ENCODE measurements at places on chromosomes 11 and 22.

DNA sequence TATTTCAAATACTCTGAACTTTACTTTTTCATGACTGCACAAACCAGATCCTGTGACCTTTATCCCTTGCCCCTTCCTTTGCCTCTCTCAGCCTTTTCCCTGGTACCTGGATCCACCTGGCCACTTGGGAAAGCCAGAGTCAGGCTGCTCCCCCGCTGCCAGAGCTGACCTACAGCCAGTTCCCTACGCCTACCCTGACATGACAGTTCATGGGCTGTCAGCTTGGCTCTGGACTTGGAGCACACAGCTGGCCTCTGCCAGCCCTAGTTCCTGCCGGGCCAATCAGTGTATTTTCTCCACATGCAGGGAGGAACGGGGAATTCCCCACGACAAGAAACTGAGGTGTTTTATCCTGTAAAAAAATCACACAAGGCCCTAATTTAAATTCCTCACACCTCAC is 382.6 kb downstream of the INSC start:
- no peak for DNase-seq

DNA sequence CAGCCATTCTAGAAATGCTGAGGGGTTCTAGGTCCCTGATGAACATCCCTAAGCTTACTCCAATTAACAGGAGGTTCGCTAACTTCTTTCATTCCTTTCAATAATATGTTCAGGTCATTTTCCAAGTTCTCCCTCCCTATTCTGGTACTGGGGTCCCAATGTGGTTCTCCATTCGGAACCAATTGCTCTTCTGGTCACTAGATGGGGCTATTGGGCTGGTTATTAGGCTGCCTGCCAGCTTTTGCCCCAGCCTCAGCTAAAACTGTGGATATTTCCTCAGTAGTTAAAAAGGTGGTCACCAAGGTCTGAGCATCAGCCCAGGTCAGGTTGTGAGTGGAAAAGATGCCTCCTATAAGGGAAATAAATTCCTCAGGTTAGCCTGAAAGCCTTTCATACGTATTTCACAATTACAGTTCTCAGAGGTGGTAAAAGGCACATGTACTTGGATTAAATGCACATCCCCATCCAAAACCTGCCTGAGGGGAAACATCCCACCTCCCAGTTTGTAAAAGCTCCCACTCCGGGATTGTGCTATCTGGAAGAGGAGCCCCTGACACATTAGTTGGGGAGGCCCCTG is 161.1 kb upstream of the CCDC179 start:
- DNase-seq, result no peak

- DNase-seq, result no peak
These were observed 30.7 kb downstream of the PRR5L start for GRCh38 chr11:36326524-36327419.

GRCh38 chr11:112718483-112718882 is 242.7 kb upstream of the NCAM1 start:
- DNase-seq, result no peak

GRCh38 chr11:13944016-13944415 is 18.5 kb upstream of the SPON1 start:
- DNase-seq, result no peak

- no peak for DNase-seq
These were observed 503.2 kb downstream of the MN1 start for GRCh38 chr22:27298332-27298731.

DNA sequence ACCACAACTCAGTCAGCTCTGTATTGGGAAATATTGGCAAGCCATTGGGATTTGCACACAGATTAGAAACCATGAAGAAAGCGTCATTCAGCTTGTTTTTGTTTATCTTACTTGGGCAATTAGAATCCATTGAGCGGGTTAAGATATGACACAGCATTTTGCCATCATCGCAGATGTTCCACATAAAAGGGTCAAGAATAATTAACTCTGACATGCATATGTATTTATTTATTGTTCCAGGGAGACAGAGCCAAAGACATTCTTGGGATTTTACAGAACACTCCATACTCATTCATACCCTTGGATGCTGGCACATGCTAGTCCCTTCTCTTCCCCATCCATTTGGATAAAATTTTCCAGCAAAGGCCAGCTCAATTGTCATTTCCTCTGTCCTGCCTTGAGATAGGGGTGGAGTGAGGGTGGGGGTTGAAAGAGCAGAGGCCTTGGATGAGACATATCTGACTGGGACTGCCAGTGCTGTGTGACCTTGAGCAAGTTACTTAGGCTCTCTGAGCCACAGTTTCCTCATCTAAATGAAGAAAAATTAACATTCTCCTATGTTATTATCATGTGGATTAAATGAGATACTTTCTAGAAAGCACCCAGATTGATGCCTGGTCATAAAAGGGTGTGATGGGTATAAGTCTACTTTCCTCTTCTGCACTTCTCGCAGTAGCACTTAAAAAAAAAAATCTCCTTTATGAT is 179.7 kb downstream of the RRAS2 start:
- no peak for DNase-seq

- no peak for DNase-seq
These were observed 2.4 kb downstream of the RRP8 start for GRCh38 chr11:6601041-6601461.

DNA sequence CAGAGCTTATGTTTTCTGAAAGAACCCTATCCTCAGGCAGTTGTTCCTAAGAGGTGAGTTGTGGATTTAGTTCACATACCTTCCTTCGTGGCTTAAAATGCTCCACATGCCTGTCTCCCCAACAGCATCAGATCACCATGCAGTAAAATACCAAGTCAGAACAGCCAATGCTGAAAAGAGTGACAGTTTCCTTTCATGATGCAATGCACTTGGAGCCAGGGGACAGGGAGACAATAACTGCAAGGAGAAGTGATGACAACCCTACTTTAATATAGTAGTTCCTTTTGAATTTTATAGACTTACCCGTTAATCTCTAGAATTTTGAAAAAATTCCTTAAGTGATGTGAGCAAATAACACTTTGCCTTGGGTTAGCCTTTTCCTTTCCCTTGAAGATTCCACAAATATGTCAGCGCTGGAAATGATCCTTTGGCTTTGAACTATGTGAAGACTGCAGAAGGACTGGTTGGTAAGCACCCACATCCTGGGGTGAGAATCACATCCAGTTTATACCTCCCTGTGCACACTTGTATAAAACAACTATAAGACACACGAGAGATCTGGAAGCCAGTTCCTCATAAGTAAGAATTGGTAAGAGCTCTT is 71.2 kb downstream of the PIWIL4 start:
- DNase-seq, result no peak

GRCh38 chr22:26642465-26643417 is 14.6 kb upstream of the MIAT start:
- DNase-seq, result peak; percentile 44

- no peak for DNase-seq
These were observed 188.7 kb downstream of the CTTN start for GRCh38 chr11:70587075-70587389.

DNA sequence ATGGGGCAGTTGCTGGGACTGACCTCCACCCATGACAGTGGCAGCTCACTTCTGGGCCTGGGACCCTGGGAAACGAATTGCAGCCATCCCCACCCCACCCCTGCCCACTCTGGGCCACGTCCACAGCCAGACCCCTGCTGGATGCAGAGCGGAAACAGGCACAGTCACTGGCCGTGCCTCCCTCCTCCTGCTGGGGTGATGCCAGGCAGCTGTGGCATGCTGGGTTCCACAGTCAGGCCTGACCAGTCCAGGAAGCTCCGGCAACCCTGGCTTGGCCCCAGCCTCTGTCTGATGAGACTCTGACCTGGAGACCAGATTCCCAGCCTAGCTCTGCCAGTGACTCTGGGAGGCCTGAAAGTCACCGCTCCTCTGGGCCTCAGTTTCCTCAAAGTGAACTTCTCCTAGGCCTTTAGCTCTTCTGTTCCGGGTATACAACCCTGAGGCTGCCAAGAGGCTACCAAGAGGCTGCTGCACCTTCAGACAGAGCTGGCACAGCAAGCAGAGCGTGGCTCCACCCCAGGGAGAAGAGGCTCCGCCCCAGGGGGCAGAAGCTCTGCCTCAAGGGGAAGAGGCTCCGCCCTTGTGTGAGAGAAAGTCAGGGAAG is 8.9 kb downstream of the SULT4A1 start:
- DNase-seq, result no peak

DNA sequence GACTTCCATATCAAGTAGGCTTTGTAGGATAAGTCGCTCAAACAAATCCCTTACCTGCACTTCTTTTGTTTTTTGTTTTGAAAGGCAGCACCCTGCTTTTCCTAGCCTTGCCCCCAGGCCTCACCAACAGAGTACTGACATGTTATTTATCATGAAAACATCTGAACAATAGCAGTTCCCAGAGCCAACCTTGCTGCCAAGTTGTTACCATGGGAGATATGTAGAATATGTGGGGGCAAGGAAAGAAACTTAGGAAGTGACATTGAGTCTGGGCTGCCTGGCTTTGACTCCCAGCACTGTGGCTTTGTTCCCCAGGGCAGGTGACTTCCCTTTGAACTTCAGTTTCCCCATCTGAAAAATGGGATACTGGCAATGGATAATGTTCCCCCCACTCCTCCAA is 53.4 kb upstream of the CRYBB3 start:
- no peak for DNase-seq

GRCh38 chr11:14255238-14255534 is 103.8 kb downstream of the RRAS2 start:
- DNase-seq, result no peak
